HT1080 (cell line): ENCODE measurements at places on chromosomes 16 and 17.

DNA sequence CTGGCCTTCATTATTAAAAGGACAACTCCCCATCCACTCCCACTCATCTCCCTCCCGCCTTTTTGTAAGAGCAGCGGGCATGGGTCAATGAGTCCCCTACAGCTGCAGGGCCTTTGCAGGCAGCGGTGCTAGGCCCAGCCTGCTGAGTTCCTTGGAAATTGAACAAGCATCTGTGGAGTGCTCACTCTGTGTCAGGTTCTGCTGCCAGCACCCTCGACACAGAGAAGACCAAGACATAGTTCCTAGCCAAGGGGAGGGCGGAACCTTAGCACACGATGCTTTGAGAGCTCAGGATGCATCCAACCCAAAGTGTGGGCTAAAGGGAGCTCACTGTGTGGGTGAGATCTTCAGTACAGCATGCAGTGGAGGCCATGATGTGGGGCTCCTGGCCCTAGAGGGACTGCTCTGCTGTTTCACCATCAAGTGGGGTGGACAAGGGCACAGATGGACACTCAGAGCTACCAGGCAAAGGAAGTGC lies 27.6 kb downstream of the RMI2 start:
- no peak for DNase-seq

- peak; percentile 82 for DNase-seq
Measured at GRCh38 chr17:58330997-58331814, 2.6 kb upstream of the TSPOAP1 start.

DNA sequence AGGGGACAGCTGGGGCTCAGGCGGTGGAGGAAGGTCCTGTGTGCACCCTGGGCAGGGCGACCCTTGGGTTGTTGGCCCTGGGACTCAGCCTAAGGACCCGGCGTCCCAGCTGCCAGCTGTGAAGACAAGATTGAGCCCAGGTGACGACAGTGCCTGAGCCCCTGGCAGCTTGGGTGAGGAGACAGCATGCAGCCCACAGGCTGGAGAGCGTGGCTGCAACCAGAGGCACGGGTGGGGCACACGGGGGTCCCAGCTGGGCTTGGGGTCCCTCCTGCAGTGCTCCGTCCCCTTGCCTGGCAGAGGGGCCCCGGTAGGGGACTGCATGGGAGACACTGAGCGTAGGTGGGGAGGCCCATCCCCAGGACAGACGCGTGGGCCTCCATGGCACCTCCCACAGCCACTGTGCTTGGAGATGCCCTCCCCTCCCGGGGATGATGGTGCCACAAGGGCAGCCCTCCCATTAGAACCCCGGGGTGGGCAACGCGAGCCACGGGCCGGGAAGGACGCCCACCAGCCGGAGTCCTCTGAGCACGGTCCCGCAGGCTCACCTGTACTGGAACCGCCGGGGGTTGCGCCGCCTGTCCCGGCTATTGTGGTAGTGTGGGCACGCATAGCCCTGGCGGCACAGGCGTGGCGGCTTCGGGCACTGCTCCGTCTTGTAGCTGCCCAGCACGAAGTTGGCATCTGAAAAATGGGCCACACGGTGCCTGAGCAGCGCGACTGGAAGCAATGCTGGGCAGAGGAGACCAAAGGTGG lies 15.5 kb downstream of the UNKL start:
- no peak for DNase-seq

- no peak for DNase-seq
Measured at GRCh38 chr17:42009170-42009569, 8.1 kb downstream of the DNAJC7 start.

DNA sequence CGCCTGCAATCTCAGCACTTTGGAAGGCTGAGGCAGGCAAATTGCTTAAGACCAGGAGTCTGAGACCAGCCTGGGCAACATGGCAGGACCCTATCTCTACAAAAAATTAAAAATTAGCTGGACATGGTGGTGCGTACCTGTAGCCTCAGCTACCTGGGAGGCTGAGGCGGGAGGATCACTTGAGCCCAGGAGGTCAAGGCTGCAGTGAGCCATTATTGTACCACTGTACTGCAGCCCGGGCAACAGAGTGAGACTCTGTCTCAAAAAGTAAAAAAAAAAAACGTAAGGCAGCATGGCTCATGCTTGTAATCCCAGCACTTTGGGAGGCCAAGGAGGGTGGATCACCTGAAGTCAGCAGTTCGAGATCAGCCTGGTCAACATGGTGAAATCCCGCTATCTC lies 263.6 kb downstream of the PARN start:
- DNase-seq, result no peak

GRCh38 chr16:88440111-88440510 lies 13.0 kb upstream of the ZFPM1 start:
- no peak for DNase-seq
